CD4-positive, alpha-beta T cell treated with Interferon alpha-2 for 1 hour (primary cell): ENCODE measurements at places on chromosomes 6 and 20.

- DNase-seq: no peak
These were observed 76.8 kb downstream of the BMP6 start for GRCh38 chr6:7802662-7803061.

- DNase-seq: no peak
These were observed 9.0 kb upstream of the SLC2A12 start for GRCh38 chr6:134061440-134061839.

DNA sequence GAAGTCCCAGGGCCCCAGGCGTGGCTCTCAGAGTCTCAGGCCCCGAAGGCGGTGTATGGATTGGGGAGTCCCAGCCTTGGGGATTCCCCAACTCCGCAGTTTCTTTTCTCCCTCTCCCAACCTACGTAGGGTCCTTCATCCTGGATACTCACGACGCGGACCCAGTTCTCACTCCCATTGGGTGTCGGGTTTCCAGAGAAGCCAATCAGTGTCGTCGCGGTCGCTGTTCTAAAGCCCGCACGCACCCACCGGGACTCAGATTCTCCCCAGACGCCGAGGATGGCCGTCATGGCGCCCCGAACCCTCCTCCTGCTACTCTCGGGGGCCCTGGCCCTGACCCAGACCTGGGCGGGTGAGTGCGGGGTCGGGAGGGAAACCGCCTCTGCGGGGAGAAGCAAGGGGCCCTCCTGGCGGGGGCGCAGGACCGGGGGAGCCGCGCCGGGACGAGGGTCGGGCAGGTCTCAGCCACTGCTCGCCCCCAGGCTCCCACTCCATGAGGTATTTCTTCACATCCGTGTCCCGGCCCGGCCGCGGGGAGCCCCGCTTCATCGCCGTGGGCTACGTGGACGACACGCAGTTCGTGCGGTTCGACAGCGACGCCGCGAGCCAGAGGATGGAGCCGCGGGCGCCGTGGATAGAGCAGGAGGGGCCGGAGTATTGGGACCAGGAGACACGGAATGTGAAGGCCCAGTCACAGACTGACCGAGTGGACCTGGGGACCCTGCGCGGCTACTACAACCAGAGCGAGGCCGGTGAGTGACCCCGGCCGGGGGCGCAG lies at the start of gene HLA-A:
HLA-A (plus strand) TSS at position 258 of the 778 bp plus-strand sequence; CDS start at position 280, 22 bp downstream.
- peak; percentile 98 for DNase-seq

DNA sequence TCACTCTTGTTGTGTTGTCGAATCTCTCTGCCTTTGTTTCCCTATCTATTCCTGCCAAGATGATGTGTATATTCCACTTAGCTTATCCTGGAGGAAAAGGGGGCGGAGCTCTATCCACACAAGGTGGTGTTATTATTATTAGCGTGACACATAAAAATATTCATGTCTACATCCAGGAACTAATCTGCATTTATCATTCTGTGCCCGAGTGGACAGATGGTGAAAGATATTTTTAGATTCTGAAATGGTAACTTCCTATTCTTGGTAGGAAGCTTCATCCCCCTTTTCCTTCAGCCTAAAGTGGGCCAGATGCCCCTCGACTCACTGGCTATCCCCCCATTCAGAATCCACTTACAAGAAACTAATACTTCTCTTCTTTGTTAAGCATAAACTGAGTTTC lies 2.0 kb downstream of the XKR7 start:
- no peak for DNase-seq

- DNase-seq: no peak
These were observed 269.1 kb downstream of the PHF3 start for GRCh38 chr6:63904650-63905248.

DNA sequence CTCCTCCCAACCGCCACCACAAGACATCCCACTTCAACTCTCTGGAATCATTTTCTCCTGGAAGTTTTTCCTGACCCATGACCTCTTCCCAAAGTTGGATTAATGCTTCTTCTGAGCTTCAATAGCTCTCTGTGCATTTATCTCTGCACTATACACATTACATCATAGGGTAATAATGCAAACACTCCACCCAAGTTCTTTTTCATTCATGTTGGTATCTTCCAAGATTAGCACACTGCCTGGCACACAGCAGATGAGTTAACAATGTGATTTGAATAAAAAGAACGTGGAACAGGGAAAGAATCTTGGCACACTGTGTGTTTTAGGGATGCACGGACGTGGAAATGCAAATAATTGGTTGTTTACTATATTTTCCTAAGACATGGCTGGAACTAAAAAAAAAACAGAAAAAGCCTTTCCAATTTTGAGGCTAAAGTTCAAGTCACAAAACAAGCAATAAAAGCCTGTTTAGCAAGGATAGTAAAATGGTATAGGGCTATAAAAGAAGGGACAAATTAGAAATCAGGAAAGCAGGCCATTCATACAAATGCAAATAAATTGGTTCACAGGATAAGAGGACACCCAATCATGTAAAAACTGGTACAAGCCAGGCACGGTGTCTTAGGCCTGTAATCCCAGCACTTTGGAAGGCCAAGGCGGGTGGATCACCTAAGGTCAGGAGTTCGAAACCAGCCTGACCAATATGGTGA lies 1.6 kb upstream of the FAM135A start:
- no peak for DNase-seq

DNA sequence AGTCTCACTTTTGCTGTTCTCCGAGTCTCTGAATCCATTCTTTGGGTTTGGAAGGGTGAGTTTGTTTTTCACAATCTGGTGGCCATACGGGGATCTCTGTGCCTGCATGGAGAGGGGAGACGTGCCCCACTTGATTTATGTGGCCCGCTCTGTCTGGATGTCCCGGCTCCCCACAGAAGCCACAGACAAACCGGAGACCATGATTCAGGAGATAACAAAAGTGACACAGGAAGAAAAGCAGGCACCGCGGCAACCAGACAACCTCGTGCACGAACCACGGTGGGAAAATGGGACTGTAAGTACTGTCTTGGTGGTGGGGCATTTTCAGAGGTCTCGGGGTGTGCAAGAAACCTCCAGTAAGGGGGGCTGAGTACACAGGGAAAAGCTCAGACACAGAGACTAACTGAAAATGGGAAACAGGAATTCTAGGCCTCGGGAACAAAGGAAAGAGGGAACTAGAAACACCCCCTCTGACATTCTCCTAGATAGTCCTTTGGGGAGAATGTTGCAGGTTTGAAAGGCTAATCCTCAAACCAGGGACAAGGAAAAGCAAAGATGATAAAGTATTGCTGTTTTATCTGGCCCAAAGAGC lies 22.1 kb upstream of the ZNF318 start:
- DNase-seq: peak; percentile 69

DNA sequence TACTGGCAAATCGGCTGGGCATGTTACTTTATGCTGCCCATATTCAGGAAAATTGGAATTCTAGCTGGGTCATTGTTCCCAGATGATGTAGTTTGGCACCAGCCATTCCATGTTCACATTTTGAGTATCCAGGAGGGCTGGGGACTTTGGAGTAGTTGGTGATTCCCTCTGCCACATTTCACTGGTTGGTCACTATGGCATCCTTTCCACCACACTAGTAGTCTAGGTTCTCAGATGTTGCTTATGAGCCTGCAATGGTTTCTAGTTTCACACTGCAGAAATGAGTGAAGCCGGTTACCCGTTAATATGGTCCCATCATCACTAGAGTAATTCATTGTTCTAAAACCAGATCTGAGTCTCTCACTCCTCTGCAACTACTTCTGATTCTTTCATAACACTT lies 4.6 kb downstream of the PTPN1 start:
- no peak for DNase-seq

- DNase-seq: no peak
These were observed 16.8 kb downstream of the SIRPA start for GRCh38 chr20:1912053-1912452.

GRCh38 chr20:48962421-48962820 lies 40.9 kb downstream of the ARFGEF2 start:
- DNase-seq: no peak

DNA sequence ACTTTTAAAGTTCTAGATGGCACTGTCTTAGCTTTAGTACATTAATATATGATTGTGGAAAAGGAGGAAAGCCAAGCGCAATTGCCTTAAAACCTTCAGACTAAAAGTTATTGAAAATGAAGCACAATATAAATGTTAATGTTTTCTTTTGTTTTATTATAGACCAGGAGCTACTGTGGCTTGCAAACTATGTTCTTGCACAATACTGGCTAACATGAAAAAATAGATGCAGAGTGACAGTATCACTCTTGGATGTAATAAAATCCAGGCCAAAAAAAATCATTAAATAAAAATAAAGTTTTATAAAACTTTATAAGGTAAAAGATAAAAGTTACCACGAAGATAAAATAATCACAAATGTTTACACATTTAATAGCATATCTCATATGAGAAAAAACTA lies 18.3 kb upstream of the PLN start:
- DNase-seq: no peak

DNA sequence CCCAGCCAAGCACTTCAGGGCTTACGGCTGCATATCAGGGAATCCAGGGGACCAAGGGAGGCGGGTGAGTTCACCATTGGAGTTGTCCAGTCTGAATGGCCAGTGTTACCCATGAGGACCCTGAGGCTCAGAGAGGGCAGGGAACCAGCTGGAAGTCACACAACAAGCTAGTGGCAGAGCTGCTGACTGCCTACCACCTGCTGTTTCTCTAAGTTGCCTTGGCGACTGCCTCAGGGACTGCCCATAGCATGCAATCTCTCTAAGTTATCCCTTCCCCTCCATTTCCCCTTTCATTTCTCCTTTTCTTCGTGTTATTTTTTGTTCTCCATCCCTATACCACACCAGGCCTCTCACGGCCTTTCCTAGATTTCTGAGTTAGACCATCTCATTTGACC lies 71.8 kb upstream of the SIRPA start:
- DNase-seq: no peak
